AG09319 (cell line): ENCODE measurements at places on chromosomes 6 and 20.

GRCh38 chr6:149821492-149821891 lies 42.7 kb downstream of the LRP11 start:
- no peak for DNase-seq

GRCh38 chr20:57176842-57177241 lies 89.6 kb downstream of the BMP7 start:
- no peak for DNase-seq

DNA sequence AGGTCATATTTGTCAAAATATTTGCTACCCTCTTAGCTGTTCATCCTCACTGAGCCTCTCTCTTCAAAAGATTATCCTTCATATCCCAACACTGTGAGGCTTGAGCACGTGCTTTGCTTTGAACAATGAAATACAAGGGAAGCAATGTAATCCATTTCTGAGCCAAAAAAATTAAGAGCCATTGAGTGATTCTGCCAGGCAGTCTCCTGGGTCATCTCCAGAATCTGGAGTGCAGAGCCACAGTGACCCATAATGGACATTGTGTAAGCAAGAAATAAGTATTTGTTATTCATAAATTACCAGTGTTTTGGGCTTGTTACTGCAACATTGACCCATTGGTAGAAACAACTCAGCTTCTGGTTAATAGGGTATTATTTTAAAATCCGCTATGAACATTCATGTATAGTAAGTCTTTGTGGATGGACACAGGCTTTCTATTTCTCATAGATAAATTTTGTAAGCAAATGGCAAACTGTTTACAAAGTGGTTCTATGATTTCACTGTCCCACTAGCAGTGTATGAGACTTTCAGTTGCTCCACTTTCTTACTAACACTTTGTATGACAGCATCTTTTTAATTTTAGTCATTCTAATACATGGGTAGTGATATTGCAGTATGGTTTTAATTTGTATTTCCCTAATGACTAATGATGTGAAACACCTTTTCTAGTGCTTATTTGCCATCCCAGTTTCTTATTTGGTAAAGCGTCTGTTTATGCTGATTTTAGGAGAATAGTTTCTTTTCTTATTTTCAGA lies 358.2 kb downstream of the PLCB1 start:
- DNase-seq: no peak

GRCh38 chr6:64538722-64539121 lies 903.1 kb downstream of the PHF3 start:
- DNase-seq: no peak

DNA sequence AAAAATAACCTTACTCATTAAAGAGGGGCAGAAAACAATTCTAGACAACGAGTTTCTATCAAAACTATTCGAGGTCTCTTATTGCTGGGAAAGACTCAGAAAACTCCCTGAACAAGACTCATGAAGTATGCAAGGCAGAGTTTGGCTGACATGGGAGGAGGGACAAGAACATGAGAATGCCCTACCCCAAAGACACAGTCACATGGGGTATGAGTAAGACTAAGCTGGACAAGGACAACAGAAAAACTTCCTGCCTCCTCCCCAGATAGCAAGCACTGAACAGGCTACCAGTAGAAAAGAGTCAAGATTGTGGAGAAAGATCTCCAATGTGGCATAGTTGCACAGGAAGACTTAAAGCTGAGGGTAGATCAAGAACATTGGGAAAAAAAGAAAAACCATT lies 39.7 kb upstream of the PHIP start:
- no peak for DNase-seq

GRCh38 chr6:142892254-142893021 lies 52.5 kb downstream of the HIVEP2 start:
- DNase-seq: no peak

DNA sequence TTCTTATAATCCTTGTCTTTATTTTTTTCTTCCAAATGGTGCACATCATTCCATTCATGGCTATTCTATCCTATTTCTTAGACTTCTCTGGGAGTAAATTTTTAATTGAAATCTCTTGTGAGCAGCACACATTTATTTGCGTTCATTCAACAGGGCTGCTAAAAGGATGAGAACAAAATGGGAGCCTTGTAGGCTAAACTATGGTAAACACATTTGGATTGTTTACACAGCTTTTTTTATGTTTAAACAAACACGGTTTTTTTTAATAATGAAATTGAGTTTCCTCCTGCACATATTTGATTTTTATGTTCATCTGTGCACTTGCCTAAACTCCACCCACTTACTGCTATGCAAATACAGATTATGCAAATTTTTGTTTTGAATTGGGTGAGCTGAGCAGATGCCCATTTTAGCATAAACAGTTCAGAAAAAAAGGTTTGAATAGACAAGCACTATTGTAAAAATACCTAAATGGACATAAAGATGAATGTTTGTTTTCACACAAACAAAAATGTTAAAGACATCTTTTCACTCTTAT lies 92.0 kb downstream of the OLIG3 start:
- no peak for DNase-seq

DNA sequence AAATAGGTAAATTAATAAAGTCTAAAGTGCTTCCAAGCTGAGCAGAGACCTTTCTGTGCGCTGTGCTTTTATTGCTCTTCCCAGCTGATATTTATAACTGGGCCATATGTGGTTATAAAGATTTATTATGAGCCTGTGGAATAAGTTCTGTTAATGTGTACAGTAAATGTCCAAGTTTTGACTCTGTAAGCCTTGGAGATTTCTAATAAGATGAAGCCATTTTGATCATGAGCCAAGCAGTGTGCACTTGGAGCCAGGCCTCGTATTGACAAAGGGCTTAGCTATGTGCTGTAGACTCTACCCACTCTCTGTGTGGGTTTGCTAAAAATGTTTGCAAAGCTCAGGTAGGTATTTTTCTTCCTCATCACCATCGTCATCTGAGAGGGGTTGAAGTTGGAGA lies 361.1 kb downstream of the FOXA2 start:
- DNase-seq: no peak

DNA sequence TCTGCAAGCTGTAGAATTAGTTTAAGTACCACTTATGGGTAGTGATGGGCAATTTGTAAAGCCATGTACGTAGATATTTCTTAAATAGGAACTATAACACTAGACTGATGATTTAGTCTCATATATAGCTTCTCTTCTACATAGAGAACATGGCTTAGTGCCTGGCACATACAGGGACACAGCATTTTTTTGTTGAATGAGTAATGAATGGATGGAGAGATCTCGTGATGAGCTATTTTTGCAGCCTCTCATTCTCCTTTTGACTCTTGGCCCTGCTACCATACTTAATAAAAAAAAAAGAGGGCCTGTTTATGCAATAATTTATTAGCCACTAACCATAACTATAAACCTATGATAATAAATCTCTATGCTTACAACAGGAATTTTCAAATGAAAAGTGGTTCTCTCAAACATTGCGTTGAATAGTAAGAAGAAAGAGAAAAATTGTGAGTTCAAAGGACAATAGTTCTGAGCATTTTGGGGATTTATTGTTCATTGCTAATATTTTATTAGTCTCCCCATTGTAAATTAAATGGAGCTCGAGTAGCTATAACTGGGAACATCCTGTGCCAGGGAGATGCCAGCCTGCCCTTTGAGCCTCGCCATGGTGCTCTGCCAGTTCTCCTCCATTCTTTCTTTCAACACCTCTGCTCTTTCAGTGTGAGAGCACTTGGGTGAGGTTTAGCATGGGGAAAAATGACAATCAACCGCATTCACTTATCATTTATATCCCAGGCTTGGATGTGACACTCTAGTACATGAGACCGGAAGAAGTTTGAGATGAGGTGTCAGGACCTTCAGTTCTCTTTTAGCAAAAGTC lies 14.7 kb upstream of the RCAN2 start:
- DNase-seq: no peak
